A673 (cell line): ENCODE measurements at places on chromosomes 1 and 21. TPM values are rescaled to one million over a fixed set of nuclear protein-coding genes. Genes with fewer than 3 reads are reported as not detected.
A peak's percentile ranks its signal among the peaks of the same experiment; 100 is the strongest.

GRCh38 chr21:16908077-16908476 lies 604.8 kb upstream of the CXADR start:
- H3K36me3 ChIP-seq, result no peaks in the 10 kb centered on the region
- no peaks in the 10 kb centered on the region for H3K4me1 ChIP-seq
- DNase-seq, result peak; percentile 1
- H3K27me3 ChIP-seq, result no peaks in the 10 kb centered on the region
- no peak overlapping the region for H3K4me3 ChIP-seq
- no peak overlapping the region for H3K27ac ChIP-seq

GRCh38 chr1:41954533-41954944 lies 35.8 kb upstream of the HIVEP3 start:
- no peak overlapping the region for H3K27ac ChIP-seq
- peak; percentile 49 for DNase-seq
- no peak overlapping the region for H3K4me3 ChIP-seq

DNA sequence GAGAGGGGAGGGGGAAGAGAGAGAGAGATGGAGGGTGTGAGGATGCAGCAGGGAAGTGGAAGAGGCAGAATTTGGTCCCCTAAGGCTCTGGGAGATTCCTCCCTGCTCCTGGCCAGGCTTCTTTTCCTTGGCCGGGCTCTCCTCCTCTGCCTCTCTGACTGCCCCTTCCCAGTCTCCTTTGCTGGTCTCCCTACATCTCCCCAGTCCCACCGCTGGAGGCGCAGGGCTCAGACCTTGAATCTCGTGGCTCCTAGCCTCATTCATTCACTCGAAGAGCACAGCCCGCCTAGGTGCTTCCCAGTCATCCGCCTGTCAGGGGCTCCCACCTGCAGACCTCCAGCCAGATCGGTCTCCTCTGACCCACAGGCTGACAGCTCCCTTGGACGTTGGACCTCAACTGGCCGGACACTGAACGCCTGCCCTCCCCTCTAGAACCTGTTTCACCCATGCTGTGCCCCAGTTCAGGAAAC lies 76.5 kb downstream of the VWA5B1 start:
- H3K4me3 ChIP-seq, result peak overlapping the region; percentile 15
- H3K27me3 ChIP-seq, result peaks cover 87% of the 10 kb centered on the region
- peaks cover 4% of the 10 kb centered on the region for H3K4me1 ChIP-seq
- no peaks in the 10 kb centered on the region for H3K36me3 ChIP-seq
- H3K27ac ChIP-seq, result no peak overlapping the region

GRCh38 chr1:156247460-156248322 lies at the start of gene PAQR6:
TSS of gene PAQR6 (minus strand) at chr1:156248056. CDS start at chr1:156246731, 1,325 bp downstream.
- DNase-seq, result no peak
- H3K4me3 ChIP-seq, result no peak within 1 kb of the TSS
- H3K27ac ChIP-seq, result no peak within 1 kb of the TSS
- peaks cover 31% of the 10 kb centered on the region for H3K36me3 ChIP-seq
- H3K4me1 ChIP-seq, result peaks cover 6% of the 10 kb centered on the region
- no peaks in the 10 kb centered on the region for H3K27me3 ChIP-seq

- no peaks in the 10 kb centered on the region for H3K4me1 ChIP-seq
- no peaks in the 10 kb centered on the region for H3K36me3 ChIP-seq
- H3K4me3 ChIP-seq, result no peak overlapping the region
- DNase-seq, result no peak
- H3K27me3 ChIP-seq, result no peaks in the 10 kb centered on the region
These were observed 94.8 kb downstream of the DIRAS3 start for GRCh38 chr1:67955591-67955990.

- no peaks in the 10 kb centered on the region for H3K36me3 ChIP-seq
- no peaks in the 10 kb centered on the region for H3K4me1 ChIP-seq
- no peak overlapping the region for H3K27ac ChIP-seq
These were observed 902.1 kb downstream of the MRPL39 start for GRCh38 chr21:24705201-24705600.

DNA sequence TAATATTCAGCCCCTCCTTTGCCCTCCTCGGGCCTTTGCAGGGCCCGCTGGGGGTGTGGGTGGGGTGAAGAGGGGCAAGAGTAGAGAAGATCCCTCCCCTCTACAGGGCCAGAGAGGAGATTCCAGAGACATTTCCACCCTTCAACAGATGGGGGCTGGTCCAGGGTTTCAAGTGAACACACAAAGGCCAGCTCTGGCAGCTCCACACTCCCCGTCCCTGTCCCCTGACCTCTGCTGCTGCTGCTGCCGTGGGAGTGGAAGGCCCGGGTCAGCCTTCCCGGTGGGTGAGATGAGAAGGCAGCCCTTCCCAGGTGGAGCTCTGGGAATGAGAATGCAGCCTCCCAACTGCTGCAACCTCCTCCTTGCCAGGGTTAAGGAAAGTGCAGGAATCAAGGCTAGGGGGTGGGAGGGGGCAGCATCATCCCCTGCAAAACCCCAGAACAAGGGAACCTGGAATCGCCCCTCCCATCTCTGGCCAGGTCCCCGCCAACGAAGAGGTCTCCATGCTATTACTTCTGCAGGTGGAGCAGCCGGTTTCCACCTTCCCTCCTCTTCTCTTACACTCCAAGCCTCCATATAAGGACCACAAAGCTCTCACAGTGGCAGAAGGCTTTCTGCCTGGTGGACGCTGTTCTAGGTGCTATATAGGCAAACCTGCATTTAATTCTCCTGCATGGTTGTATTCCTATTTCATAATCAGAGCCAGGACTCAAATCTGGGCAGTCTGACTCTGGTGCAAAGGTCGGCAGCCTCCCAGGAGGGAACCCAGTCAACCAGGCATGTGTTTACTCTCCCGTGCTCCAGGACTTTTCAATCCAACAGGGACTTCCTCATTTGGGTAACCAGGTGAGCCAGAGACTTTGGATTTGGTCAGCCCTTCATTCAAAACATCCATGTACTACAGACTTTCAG lies 22.9 kb upstream of the ARHGEF10L start:
- H3K36me3 ChIP-seq, result no peaks in the 10 kb centered on the region
- H3K4me1 ChIP-seq, result no peaks in the 10 kb centered on the region
- DNase-seq, result no peak

DNA sequence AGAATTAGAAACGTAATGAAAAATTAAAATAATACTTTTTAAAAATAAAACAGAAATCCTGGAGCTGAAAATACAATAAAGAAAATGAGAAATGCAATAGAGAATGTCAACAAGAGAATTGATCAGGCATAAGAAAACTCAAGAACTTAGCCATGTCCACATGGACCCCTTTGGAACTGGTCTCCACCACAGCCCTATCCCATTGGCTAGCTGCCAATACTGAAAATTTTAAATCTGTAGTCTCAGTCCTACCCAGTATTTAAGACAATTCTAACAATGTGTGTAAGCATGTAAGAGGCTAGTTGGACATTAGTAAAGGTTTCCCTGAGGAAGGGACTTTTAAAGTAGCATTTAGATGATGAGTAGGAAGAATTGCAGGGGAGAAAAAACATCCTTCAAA lies 25.8 kb upstream of the RRP15 start:
- peaks cover 69% of the 10 kb centered on the region for H3K27me3 ChIP-seq
- H3K4me1 ChIP-seq, result no peaks in the 10 kb centered on the region
- no peak for DNase-seq
- H3K27ac ChIP-seq, result no peak overlapping the region
- H3K4me3 ChIP-seq, result no peak overlapping the region

DNA sequence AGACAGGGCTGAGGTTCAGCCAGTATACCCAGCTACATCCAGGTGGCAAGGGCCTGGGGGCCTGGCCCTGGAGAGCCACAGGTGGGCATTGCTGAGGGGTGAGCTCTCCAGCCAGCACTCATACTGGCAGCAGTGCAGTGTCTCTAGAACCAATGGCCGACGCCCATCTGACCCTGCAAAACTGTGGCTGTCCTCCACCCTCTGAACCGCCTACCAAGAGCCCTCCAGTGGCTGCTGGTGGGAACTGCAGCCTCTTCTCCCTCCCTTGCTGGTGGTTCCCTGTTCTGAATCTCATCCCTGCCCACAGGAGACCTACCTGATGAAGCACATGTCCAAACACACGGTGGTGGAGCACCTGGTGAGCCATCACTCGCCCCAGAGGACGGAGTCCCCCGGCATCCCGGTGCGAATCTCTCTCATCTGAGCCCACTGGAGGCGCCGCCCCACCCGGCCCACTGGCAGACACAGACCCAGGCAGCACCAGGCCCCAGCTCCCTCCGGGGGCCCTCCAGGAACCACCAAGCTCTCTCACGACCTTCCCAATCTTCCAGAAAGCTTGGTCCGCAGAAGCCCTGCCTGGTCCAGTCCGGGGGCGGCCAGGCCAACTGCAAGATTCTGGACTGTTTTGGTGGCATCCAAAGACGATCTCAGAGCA lies 22.1 kb downstream of the A3GALT2 start:
- H3K27ac ChIP-seq, result no peak overlapping the region
- no peak overlapping the region for H3K4me3 ChIP-seq
- peaks cover 5% of the 10 kb centered on the region for H3K4me1 ChIP-seq
- no peaks in the 10 kb centered on the region for H3K27me3 ChIP-seq
- peaks cover 31% of the 10 kb centered on the region for H3K36me3 ChIP-seq
- DNase-seq, result peak; percentile 69

- no peaks in the 10 kb centered on the region for H3K27me3 ChIP-seq
- DNase-seq, result no peak
- H3K4me1 ChIP-seq, result peaks cover 51% of the 10 kb centered on the region
- H3K36me3 ChIP-seq, result no peaks in the 10 kb centered on the region
- H3K27ac ChIP-seq, result no peak overlapping the region
These were observed 422.4 kb downstream of the ADGRL2 start for GRCh38 chr1:82223091-82223490.

DNA sequence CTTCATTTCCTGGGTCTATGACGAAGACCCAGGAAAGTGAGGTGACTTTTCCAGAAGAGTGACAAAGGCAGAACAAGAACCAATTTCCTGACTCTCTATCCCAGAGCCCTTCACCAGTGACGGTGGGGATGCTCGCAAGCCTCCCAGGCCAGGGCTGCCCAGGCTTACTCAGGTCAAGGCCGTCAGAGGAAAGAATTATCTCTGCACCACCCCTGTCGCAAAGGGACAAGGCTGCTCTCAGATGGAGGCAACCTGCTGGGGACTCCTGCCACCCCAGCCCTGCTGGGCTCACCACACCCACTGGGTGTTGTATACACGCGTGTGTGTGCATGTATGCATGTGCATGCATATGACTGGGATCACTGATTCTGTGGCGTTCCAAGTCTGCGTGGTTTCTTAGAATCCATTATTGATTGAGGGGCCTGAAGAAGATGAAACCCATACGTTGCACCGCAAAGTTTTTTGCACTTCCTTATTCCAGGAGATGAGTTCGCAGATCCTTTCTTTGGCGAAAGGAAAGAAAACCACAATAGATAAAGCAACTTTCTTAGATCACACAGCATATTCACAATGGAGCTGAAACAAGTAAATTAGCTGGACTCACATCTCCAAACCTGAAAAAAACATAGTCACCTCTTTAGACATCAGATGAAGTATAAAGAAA lies 255.8 kb downstream of the RHOU start:
- H3K27ac ChIP-seq, result no peak overlapping the region
- no peak for DNase-seq
- no peak overlapping the region for H3K4me3 ChIP-seq
- H3K27me3 ChIP-seq, result no peaks in the 10 kb centered on the region
- H3K4me1 ChIP-seq, result no peaks in the 10 kb centered on the region

GRCh38 chr1:55378582-55378981 lies 163.4 kb upstream of the USP24 start:
- H3K36me3 ChIP-seq, result no peaks in the 10 kb centered on the region
- no peak overlapping the region for H3K4me3 ChIP-seq
- DNase-seq, result peak; percentile 28
- no peak overlapping the region for H3K27ac ChIP-seq

- H3K27ac ChIP-seq, result peak overlapping the region; percentile 95
- H3K36me3 ChIP-seq, result peaks cover 22% of the 10 kb centered on the region
- H3K4me3 ChIP-seq, result peak overlapping the region; percentile 91
- no peaks in the 10 kb centered on the region for H3K27me3 ChIP-seq
- peaks cover 15% of the 10 kb centered on the region for H3K4me1 ChIP-seq
- DNase-seq, result no peak
These were observed 405 bp upstream of the UHMK1 start for GRCh38 chr1:162497104-162497722.

DNA sequence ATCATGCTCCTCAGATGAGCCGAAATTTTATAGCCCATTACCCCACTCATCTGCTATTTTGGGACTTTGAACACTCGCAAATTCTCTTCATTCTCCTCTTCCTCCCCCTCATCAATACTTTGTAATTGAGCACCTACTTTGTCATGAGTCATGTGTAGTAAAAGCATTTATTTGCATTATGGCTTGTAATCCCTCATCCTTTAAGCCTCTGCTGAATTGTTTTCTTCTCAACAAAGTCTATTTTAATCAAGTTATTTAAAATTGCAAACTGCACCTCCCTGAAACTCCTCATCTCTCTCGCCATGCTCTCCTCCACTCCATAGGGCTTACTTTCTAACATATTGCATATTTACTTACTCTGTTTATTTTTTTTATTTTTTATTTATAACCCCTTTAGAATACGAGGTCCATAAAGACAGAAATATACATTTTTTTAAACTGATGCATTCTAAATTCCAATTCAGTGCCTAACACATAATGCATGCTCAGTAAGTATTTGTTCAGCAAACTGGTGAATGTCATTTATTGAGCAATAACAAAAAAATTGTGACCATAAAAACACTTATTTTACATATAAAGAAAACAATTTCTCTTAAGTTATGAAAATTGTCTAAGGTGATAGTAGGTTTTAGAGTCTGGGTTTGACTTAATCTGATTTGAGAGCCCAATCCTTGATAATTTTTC lies 161.7 kb downstream of the FASLG start:
- H3K4me3 ChIP-seq, result no peak overlapping the region
- peaks cover 6% of the 10 kb centered on the region for H3K4me1 ChIP-seq
- DNase-seq, result no peak
- H3K27me3 ChIP-seq, result no peaks in the 10 kb centered on the region
- no peaks in the 10 kb centered on the region for H3K36me3 ChIP-seq
- H3K27ac ChIP-seq, result no peak overlapping the region

- no peak overlapping the region for H3K27ac ChIP-seq
- no peaks in the 10 kb centered on the region for H3K27me3 ChIP-seq
- DNase-seq, result no peak
- H3K4me3 ChIP-seq, result no peak overlapping the region
- no peaks in the 10 kb centered on the region for H3K4me1 ChIP-seq
These were observed 31.2 kb downstream of the MGST3 start for GRCh38 chr1:165662186-165662585.

DNA sequence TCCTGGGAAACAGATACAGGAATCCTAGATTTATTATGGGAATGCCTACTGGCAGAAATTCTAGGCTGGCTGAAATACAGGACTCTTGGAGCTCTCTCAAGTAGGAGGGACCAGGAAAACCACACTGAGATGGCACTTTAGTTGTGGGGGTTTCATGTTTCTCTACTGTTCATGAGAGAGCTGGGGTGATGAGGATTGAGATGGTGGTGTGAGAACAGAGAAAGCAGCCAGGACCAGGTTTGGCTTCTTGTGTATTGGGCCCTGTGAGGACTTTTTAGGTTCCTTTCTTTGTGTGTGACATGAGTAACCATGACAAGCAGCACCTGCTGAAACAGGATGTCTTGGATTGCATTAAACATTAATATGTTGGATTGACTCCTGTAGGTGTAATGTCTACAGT lies 4.9 kb downstream of the ARID1A start:
- H3K27me3 ChIP-seq, result no peaks in the 10 kb centered on the region
- H3K36me3 ChIP-seq, result no peaks in the 10 kb centered on the region

ATF6 gene
- 21.8 and 24.4 TPM in 2 replicates for total RNA-seq

CD48 gene
- not detected in 2 replicates for total RNA-seq

CDCA8 gene
- total RNA-seq, result 64.7 and 67.4 TPM in 2 replicates

RCAN1 gene
- total RNA-seq, result 5.4 and 8.2 TPM in 2 replicates

ADGRB2 gene
- total RNA-seq, result 5.9 and 8.6 TPM in 2 replicates

GPR52 gene
- total RNA-seq, result 0.76 and 0.90 TPM in 2 replicates

FAM78B gene
- 0.24 and 0.50 TPM in 2 replicates for total RNA-seq
